ENCODE measurements at places on chromosomes 13 and 19. TPM values are rescaled to one million over a fixed set of nuclear protein-coding genes. Genes with fewer than 3 reads are reported as not detected.

IRGC gene
- total RNA-seq, result not detected

MARCHF2 gene
- total RNA-seq, result 48.8 TPM

GRCh38 chr13:51453959-51454703 is 1.3 kb upstream of the INTS6 start:
- DNase-seq, result no peak

- no peak for DNase-seq
These were observed 44.0 kb downstream of the MIPEP start for GRCh38 chr13:23845105-23845725.

DNA sequence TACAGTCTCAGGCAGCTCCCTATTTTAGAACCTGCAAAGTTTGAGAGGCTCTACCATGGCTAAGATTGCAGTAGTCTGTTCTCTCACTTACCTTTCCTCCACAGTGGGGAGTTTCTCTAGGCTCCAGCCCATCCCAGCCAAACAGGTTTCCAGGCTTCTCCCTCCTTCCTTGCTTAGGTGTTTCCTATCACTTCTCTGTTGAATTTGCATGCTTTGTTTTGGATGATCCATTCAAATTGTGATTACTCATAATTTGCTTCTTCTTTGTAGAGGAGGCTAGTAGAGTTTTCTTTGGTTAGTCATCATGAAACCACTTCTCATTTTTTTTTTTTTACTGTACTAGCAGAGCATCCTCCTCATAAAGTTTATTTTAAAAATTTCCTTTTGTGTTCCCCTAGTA is 1242.2 kb upstream of the MIR17HG start:
- no peak for DNase-seq

All from epithelial cell of proximal tubule (primary cell).